Activated gamma-delta T cell treated with anti-CD3 and anti-CD28 coated beads, Interleukin-2, amount 50 U/mL, for 16 hours (primary cell): ENCODE measurements at places on chromosomes 2 and 18.

DNA sequence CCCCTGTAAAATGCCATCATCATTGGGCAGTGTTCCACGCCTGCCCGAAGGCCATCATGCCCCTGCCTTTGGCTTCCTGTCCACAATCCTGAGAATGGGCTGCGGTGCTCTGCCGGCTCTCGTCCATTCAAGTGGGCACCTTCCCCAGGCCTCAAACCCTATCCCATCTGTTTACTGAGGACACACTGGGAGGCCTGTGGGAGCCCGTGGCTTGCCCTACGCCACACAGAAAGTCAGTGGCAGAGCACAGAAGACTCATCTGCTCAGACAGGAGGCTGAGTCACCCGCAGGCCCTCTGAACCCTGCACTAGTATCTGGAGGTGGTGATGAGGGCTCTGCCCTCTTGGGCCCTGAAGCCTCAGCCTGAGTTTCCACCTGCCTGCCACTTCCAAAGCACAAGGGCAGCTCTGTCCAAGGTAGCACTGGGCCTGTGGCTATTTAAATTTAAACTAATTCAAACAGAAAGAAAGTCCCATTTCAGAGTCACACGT is 19.1 kb upstream of the ANKRD53 start:
- no peak for DNase-seq

GRCh38 chr2:201432038-201432620 is 19.1 kb downstream of the TRAK2 start:
- DNase-seq: no peak

- no peak for DNase-seq
Observed at GRCh38 chr2:239253264-239253663, 147.6 kb downstream of the HDAC4 start.

- no peak for DNase-seq
Observed at GRCh38 chr2:2530334-2530733, 199.3 kb upstream of the MYT1L start.

GRCh38 chr2:73998933-73999332 is 14.2 kb downstream of the TET3 start:
- DNase-seq: no peak

- no peak for DNase-seq
Observed at GRCh38 chr2:105403783-105404698, 5.2 kb upstream of the FHL2 start.

- no peak for DNase-seq
Observed at GRCh38 chr2:23594460-23594825, 209.5 kb downstream of the KLHL29 start.

DNA sequence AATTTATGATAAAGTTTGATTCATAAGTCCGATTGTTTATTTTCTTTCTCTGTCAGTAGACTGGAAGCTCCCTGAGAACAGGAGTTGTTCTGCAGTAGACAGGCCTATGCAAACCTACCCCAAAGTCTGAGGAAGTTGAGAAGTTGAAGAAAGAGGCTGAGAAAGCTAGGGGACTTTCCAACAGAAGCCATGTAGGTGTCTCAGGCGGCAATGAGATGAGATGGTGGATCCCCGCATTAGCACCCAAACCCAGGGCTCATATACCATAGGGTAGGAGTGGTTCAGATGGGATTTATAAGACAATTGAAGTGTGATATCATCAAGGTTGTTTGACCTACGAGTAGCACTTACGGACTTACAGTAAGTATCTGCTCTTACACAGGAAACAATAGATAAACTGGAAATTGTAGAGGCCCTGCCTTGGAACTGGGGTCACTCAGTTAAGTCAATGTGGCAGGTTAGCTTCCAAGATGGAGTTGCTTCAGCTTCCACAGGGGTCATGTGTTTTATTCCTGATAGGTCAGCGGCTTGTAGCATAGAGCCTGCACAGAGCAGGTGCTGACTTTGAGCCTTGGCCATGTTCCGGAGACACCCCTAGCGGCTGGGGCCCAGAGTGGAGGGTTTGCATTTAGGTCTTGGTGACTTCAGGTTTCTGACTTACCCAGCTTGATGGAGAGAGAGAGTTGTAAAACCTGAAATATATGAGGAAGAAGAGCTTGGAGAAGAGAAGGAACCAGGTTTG is 2.3 kb upstream of the PSD4 start:
- no peak for DNase-seq

GRCh38 chr2:95050385-95051300 is 25.1 kb downstream of the MAL start:
- DNase-seq: no peak

DNA sequence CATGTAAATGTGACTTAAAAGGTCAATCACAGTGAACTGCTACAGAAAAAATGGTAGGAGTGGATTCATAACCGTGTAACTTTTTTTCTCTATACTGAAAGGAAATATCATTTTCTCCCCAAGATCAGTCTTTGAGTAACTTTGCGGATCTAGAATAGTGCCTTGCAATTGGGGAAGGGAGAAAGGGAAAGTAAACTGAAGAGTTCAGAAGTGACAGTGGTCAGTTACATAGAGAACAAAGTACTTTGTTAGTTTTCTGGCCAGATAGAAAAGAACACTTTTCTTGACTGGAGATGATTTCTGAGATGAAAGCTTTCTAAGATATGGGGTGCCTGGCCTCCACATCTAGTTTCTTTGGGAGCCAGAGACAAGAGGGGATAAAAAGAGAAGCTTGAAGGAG is 26.6 kb downstream of the PARD3B start:
- DNase-seq: no peak

- no peak for DNase-seq
Observed at GRCh38 chr2:145617906-145618305, 1098.0 kb upstream of the ZEB2 start.

DNA sequence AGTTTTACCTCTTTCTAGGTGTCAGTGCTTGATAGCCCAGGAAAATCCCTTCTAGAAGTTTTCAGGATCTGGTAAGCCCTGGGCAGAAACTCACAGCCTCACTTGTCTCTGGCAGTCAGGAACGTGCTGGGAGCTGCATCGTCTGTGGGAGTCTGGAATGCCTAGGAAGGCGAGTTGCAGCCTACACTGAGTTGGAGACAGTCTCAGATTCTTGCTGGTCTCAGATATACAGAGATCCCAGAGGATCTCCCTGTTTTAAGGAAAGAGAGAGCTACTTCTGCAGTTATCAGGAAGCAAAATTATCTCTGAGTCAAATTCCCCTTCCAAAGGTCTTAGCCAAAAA is 104.4 kb upstream of the CDC42EP3 start:
- DNase-seq: no peak

GRCh38 chr2:136362676-136363390 is 244.9 kb upstream of the CXCR4 start:
- DNase-seq: no peak

DNA sequence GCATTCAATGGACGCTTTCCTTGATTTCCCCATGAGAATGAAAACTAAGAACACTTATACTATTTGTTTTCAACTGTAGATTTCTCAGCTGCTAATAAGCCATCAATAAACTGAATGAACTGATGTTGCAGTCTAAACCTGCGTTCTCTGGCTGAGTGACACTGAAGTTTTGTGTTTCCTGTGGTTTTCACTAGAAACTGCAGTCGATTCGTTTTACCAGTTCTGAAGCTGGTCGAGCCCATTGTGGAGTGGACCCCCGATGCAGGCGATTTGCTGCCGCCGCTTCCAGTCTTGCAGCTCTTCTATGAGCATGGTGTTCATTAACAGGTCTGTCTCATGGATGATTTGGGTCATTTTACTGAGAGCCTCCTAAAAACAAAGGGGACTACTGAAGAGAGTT is 50.6 kb upstream of the STAT1 start:
- no peak for DNase-seq

GRCh38 chr18:52219102-52219501 is 120.9 kb upstream of the DCC start:
- DNase-seq: no peak

GRCh38 chr2:128477891-128478290 is 159.2 kb upstream of the HS6ST1 start:
- DNase-seq: no peak

DNA sequence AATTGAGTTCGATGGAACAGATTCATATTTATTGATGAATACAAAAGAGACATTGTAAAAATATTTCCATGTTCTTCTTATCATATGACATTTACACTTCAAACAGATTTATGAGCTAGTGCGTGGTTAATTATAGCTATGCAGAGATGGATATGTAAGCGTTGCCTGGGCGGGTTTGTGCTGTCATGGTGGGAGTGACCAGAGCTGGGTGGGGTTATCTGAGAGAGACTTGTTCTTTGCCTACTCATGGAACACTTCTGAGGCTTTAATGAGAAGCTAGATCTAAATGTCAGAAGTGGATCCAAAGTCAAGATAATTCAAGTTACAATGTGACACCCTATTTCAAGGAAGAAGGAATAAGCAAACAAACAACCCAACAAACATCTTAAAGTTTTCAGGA is 162.3 kb upstream of the ZEB2 start:
- DNase-seq: no peak

DNA sequence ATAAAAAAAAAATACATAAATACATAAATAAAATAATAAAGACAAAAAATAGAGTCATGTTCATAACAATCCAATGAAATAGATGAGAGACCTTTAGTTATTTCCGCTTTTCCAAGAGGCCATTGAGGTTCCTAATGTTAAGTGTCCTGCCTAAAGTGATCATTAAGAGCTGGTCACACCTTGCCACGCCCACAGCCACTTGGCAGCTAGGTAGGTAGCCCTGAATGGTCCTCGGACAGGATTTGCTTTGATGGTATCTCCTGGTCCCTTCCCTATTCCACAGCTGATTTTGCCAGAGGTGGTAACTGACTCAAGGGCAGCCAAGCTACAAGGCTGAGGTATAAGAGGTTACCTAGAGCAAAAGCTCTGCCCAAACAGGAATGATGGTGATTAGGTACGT is 24.5 kb upstream of the TANC1 start:
- DNase-seq: no peak

GRCh38 chr2:127614246-127614645 is 31.7 kb upstream of the GPR17 start:
- no peak for DNase-seq

GRCh38 chr2:100119235-100119634 is 23.2 kb downstream of the AFF3 start:
- no peak for DNase-seq

DNA sequence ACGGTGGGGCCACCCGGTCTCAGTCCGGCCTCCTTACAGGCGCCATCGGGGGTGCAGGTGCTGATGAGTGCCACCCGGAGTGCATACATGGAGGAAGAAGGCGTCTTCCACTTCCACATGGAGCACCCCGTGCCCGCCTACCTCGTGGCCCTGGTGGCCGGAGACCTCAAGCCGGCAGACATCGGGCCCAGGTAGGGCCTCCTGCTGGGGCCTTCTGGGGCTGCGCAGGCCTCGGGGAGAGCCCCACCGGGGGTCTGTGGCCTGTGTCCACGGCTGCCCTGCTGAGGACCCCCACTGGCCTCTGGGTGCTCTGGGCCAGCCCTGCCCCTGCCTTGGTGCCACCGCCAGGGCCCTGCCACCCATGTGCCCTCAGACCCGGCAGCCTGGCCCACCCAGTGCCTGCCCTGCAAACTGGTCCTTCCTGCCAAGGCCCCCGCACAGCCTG is 4.8 kb downstream of the RNPEPL1 start:
- no peak for DNase-seq

- DNase-seq: no peak
Observed at GRCh38 chr18:61764381-61764780, 128.4 kb downstream of the RNF152 start.

DNA sequence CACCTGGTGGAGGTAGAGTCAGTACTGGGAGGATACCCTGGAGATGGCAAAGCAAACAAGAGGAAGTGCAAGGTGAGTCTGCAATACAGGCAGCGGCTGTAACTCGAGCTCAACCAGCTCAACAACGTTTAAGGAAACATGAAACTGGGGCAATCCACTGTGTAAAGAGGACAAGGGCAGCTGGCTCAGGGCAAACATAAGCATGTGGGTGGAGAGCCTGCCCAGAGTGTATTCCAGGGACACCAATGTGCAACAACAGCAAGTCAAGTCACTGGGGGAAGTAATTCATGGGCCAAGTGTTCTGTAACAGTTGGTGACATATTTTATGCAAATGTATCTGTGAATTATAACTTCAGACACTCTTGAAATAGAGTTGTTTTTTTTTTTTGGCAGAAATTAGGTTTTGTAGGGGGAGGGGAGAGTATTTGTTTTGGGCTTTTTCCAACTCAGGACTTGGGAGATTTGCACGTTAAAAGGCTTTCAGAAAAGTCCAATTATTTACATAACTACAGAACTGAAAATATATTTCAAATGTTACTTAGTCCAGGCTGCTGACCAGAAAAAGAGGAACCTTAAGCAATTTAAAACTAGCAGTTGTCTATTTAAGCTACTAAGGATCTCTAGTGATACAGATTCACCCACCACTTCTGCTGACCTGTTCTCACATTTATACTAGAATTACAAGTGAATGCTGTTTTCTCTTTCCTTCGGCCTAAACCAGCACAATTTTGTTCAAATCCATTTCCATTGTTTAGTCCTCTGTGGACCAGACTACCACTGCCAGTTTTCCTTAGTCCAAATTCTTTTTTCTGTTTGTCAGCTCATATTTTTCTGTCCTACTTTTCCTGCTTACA is 18.6 kb downstream of the NRXN1 start:
- no peak for DNase-seq

- DNase-seq: no peak
Observed at GRCh38 chr2:68709421-68709911, 25.1 kb upstream of the ARHGAP25 start.

GRCh38 chr18:36724591-36725001 is 104.2 kb downstream of the TPGS2 start:
- no peak for DNase-seq

GRCh38 chr2:127330753-127331152 is 36.8 kb upstream of the ERCC3 start:
- DNase-seq: no peak

DNA sequence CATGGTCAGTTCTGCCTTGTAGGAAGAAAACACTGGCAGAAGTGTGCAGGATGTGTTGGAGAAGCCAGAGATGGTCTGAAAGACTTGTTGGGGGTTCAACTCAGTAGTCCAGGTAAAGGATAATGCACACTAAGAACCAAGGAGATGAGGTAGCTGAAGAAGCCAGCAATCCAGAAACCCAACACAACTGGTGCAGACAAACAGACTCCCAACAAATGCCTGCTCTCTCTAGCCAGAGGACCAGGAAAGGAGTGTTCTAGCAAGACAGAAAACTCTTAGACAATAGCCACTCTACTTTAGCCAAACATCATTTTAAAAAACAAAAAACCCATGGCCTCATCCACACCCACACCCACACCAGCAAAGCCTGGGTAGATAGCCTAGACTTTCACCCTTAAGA is 33.9 kb downstream of the EVA1A start:
- no peak for DNase-seq

DNA sequence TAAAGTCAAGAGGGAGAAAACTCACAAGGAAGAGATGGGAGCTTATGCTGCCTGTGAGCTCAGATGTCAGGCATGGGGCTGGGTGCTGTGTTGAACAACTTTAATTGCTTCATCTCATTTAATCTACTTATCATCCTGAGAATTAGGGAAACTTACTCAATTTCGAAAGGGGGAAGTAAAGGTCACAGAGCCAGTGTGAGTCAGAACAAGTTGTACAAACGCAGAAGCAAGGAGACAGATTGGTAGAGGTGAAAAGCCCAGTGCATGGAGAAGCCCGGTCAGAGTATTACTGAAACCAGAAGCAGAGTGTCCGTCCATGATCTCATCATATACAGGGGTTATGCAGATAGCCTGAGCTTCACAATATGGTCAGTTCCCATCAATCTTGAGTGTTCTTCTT is 281.1 kb upstream of the POU3F3 start:
- no peak for DNase-seq
